ENCODE measurements at places on chromosomes 2 and 18.

DNA sequence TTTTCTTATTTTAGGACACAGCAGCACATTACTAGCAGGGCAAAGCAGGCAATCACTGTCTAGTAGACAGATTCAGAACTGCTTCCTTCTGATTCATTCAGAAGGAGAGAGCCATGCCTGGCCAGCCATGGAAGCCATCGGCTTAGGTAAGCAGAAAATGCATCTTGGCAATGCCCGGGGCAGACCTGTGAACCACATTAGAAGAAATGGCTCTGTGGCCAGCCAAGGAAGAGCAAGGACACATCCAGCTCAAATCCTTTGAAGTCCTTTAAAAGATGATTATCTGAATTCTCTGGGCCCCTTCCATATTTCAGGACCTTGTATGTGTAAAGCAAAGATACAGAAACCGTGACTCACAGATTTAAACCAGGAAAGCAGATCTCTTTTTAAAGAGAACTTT lies 227.4 kb downstream of the PID1 start:
- no peak for DNase-seq

DNA sequence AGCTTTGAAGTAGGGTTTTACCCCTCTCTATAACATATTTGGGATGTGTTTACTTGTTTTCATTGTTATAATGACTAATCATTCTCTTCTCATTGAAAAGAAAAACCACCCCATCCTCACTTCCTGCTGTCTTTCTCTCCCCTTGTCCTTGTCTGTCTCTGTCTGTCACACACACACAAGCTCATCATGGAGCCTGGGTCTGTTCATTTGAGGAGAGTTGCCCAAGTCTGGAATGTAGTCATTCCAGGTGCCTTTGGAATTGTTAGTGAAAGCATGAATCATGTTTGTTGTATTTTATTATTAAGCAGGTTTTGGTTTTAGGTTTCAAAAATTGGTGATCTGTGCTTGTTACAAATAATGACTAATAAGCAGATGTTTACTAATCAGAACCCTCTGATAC lies 133.5 kb upstream of the IL1R2 start:
- no peak for DNase-seq

DNA sequence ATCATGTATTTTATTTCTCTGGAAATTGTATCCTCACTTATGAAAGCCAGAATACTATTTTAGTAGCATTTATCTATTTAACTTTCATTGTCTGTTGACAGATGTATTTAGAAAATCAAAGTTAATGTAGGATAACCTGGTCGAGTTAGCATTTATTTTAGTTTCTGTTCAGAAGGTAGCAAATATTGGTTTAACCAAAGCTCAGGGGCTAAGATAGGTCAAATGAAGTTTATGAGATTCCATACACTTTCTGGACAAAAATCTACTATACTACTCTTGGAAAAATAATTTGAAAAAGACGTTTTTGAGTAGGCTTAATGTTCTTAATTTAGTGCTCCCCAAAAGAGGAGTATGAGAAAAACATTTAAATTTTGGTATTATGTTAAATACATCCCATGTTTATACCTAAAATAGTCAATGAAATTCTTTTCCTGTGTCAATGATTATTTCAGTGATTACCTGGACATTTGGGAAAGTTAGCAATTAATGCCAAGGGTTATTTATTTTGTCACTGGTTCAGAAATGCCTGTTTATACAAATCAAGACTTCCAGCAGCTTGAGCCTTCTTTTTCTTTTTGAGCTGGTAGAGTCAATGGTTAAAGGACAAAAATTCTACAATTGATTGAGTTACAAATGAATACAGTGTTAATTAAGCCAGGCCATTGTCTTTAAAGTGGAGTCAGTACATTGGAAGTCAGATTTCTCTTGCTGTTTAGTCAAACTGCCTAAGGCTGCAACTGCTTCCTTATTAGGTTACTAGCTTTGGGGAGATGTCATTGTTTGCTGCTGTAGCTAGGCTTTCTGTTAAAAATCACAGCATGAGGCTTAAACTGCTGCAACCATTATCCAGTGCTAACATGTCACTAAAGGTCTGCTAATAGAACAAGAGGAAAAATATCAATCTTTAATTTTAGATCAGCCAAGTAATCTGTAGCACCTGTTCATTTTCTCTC lies 182.3 kb downstream of the CAMKMT start:
- DNase-seq = peak; percentile 77

- DNase-seq = no peak
These were observed 127.9 kb downstream of the SH3RF3 start for GRCh38 chr2:109256921-109257320.

- no peak for DNase-seq
These were observed 77.3 kb upstream of the PHLPP1 start for GRCh38 chr18:62637807-62638687.

DNA sequence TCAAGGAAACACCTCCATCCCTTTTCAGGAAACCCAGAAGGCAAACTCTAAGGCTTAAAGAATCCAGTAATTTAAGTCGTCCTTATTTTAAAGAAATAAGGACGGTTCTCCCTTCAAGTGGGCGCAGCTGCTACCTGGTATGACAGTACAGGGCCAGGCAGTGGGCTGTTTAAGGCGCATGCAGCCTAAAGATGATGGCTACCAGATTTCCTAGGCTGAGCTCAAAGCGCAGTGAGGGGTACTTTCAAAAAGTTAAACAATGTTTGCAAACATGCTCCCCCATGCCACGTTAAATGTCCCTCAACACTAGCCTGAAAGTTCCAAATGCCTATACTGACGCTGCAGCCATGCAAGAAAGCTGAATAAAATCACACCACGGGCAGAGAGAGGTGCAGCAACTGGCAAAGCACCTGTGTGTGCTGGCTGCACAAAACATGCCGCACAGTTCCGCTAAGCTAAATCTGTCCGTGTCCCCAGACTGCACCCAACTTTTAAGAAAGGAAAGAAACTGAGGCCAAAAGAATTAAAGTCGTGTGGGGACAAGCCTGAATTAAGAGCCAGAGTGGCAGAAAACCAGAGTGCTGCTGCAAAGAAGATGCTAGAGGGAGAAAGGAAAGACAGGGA lies 583 bp downstream of the HIBCH start:
- DNase-seq = no peak

DNA sequence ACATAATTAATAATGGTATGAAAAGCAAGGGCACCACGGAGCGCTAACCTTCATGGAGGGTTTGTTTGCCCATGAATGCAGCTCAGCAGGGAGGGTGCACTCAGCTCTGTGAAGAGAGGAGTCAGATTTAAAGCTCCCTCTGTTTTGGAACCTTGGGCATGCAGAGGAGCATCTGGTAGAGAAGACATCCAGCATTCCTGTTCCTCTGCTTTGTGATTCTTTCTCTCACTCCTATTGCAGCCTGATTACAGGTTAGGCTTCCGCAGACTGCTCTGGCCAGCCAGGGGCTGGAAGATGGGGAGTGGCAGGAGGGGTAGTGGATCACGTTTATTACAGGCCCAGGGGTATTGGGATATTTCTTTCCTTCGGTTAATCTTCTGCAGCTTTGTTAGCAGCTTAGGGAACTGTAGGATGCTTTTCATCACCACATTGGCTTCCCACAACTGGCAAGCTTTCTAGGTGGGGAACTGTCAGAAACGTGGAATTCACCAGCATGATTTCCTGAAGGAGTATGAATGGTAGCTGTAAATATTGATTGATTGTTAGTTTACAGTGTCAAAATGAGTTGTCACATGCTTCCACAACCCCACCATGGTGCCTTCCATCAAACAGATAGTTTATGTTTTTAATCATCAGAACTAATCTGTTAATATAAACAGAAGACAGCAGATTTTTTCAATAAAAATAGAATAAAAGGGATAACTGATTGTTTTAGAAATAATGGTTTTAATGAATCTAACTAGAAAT lies 201.1 kb downstream of the VAPA start:
- DNase-seq = no peak

GRCh38 chr2:86783615-86784339 lies 6.9 kb downstream of the CD8A start:
- DNase-seq = no peak

GRCh38 chr2:14552818-14553217 lies 79.7 kb upstream of the LRATD1 start:
- no peak for DNase-seq

DNA sequence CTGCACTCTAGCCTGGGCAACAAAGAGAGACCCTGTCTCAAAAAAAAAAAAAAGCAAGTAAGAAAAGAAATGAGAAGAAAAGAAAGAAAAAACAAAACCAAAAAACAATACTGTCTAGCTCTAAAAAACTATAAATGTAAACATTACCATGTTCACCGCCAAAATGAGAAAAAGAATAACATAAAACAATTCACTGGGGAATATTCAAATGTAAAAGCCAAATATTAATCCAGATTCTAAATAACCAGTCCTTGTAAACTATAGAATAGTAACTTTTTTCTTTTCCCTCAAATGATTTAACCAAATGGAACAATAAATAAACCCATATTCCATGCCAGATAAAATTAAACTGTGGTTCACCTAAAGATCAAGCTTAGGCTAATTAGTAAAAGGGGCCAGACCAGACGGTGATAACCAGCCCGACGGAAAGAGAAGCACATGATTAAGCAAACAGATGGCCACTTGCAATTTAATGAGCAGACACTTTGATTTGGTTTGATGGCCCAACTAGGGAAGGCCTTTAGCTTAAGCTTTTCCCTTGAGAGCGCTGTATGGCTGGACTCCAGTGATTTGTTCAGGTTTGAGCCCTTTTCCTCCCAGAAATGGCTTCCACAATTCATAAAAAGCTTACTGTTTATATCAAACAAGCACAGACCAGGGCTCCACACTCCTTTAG lies 39.4 kb upstream of the ZNF397 start:
- DNase-seq = peak; percentile 80

GRCh38 chr2:233319256-233319655 lies 11.6 kb downstream of the SAG start:
- DNase-seq = no peak

GRCh38 chr2:54665436-54665856 lies 58.0 kb upstream of the EML6 start:
- peak; percentile 40 for DNase-seq

GRCh38 chr2:100161945-100162620 lies 19.7 kb upstream of the AFF3 start:
- DNase-seq = no peak

- no peak for DNase-seq
These were observed 6.1 kb downstream of the CTDSP1 start for GRCh38 chr2:218405746-218406208.

DNA sequence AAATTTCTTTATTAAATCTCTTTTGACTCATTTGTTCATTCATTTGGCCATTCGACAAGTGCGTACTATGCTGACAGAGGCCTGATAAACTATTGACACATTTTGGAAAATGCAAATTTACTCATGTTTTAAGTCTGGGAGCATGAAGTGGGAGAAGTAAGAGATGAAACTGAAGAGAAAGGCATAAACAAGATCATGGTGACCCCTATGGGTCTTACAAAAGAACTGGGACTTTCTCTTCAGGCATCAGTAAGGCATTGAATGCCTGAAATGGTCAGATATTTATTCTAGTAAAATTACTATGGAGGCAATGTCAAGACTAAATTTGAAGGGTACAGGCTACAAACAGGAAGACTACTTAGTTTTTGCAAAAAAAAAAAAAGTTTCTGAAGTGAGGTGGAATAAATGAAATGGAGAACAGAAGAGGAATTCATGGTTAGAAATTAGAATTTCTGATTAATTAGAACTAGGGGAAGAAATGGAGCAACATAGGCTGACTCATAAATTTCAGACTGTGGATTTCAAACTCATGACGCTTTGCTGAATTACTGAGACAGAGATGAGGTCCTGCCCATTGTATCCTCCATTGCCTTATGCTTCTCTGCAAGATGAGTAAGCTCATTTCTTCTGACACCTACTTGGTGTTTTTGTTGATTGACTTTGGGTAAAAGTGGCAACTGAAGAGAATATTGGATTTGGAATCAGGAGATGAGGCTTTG lies 32.7 kb downstream of the VSNL1 start:
- no peak for DNase-seq

GRCh38 chr2:196234672-196235071 lies 63.3 kb upstream of the STK17B start:
- DNase-seq = no peak

DNA sequence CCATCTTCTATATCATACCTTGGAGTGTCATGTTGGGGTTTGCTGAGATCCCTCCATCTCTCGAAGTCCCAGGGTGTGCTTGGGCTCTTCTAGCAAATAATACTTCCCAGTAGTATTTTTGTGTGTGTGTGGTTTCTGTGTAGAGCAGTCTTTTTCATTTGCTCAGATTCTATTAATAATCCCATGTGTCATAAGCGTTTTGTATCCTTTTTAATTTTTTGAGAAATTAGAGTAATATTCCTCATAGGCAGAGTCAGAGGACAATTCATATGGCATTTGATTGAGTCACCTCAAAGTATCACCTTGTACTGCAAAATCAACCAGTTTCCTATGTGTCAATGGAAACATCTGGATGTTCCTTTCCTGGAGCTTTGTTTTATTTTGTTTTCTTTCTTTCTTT lies 37.4 kb upstream of the PPP1R1C start:
- no peak for DNase-seq

- peak; percentile 70 for DNase-seq
These were observed 68.9 kb upstream of the FZD7 start for GRCh38 chr2:201964631-201965206.

DNA sequence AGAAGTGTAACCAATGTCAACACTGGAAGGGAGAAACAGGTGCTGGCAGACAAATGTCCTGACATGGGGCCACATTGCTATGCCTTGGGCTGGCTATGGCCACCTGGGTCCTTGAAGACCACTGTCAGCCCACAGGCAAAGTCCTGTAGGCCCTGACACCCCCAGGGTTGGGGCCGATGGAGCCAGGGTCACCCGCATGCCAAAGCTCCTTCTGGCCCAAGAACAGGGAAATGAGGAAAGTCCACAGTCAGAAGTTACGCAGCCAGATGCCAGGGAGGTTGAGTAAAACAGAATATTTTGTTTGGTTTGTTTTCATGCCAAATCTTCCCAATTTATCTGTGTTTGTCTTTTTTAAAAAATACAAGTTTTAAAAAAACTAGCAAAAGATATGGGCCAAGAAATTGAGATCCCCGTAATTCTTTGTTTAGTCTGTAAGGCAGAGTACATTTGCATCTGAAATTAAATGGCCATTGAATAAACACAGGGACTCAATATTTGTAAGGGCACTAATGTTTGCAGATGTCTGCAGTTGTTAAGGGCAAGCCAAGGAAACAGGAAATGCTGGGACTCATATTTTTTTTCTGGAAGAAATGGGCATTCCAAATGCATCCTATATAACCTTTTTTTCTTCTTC lies 186.4 kb downstream of the FAM210A start:
- no peak for DNase-seq

GRCh38 chr2:45067859-45068570 lies 58.8 kb upstream of the SIX2 start:
- no peak for DNase-seq

DNA sequence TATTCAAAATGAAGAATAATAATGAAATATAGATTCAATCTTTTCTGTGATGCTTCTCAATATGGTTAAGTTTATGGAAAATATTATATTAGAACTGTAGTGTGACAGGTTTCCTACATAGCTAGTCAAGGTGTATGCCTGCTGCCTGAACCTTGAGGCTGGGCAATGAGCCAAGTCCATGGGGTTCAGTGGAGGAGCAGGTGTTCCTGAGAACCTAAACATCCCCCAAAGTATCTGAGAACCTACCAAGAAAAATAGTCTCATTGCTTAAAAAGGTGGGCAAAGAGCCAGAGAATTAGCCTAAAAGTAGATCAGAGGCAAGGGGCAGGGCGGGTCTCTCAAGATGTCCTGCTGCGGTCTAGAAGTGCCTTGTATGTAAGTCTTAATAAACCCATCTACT lies 185.9 kb upstream of the SPHKAP start:
- DNase-seq = no peak

GRCh38 chr2:71004857-71005256 lies 10.2 kb upstream of the TEX261 start:
- no peak for DNase-seq

Data from brain (organoid and tissue), 16 donors.